ENCODE measurements at places on chromosomes 11 and 22.

GRCh38 chr11:70290361-70291065 is 20.0 kb downstream of the PPFIA1 start:
- no peak for DNase-seq

- no peak for DNase-seq
Measured at GRCh38 chr22:36107436-36107835, 53.1 kb downstream of the APOL3 start.

- no peak for DNase-seq
Measured at GRCh38 chr11:60127311-60127811, 38.9 kb downstream of the MS4A2 start.

DNA sequence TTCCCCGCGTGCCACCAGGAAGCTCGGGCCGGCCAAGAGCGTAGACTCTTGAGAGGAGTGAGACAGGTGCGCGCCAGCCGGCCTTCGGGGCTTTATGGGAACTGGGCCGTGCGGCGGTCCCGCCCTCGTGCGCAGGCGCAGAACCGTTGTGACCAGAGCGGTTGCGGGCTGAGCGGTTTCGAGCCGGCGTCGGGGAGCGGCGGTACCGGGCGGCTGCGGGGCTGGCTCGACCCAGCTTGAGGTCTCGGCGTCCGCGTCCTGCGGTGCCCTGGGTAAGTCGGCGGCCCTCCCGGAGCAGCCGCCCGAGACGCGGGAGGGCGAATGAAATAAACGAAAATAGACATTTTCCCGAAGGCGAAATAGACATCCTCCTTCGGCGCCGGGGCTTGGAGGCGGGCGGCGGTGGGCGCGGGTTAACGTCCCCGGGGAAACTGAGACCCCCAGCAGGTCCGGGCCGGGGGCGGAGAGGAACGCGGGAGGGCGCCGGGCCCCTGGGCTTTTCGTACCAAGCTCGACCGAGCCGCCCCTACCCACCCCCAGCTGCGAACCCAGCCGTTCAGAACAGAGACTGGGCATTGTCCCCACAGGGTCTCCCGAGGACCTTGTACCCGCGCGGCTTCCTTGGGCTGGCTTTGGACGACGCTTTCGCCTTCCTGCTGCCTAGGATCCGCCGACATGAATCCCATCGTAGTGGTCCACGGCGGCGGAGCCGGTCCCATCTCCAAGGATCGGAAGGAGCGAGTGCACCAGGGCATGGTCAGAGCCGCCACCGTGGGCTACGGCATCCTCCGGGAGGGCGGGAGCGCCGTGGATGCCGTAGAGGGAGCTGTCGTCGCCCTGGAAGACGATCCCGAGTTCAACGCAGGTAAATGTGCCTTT is at the start of gene ASRGL1:
TSS of gene ASRGL1 (plus strand) at position 146 of the 879 bp plus-strand sequence. CDS start at position 676, 530 bp downstream.
- peak; percentile 65 for DNase-seq

GRCh38 chr11:104895634-104896033 is 2.6 kb downstream of the CASP12 start:
- DNase-seq: no peak

DNA sequence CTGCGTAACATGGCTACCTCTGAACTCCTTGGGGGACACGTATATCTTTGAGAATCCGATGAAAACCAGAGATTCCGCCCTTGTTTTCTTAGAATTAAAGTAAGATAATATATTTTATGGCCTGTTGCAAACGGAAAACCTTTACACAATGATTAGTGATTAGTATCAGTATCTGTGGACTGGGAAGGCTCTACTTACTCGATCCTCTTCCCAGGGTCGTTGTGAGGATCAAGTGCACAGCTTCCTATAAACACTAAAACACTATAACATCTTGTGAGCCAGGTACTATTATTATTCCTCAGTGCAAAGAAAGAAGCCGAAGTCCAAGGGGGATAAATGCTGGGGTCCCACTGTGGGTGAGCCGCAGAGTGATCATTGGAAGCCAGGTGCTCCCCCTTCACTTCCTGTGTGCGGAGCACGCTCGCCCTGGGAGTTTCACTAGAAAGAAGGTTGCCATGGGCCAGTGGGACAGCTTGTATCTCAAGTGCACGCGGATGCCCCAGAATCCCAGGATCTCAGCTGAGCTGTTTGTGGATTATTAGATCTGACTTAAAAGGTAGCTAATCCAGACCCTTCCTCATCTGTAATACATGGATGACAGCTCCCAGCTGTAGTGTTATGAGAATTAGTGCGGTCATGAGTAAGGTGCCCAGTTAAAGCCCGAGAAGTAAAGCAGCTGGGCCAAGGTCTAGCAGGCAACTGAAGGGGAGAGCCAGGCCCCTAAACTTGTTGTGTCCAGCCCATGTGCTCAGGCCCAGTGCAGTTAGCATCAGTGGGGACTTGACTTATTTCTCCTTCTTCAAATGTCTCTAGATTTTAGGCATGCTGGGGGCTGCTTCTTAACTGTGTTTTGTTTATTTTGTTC is 839 bp downstream of the CBY1 start:
- no peak for DNase-seq

DNA sequence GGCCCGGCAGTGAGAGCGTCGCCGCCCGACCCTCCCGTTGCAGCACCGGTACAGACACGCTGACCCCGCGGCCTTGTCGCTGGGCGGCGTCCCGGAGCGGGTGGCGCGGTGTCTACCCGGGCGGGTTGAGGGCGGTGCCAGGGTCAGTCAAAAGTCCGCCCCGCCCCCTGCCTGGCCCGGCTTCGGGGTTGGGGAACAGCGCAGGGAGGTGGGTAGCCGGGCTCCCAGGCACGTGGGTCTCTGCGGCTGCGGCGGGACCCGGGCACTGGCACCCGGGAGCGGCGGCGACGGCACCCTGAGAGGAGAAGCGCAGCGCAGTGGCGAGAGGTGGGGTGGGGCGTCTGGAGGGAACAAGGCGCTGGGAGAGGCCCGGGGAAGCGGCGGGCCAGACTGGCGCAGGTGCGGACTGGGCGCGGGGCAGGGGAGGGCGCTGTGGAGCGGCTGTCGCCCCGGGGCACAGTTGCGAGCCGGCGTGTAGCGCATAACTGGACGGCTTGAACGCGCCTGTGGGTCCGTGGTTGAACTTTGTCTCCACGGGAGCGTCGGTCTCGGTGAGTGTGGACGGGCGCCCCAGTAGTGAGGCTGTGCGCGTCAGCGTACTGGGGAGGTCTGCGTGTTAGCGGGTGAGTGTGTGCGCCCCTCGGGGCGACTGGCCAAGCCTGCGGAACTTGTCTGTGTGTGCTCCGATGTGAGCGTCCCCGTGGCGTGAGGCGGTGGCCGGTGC is at the start of gene P2RY2:
TSS of gene P2RY2 (plus strand) at position 176 of the 724 bp plus-strand sequence. CDS start 15,879 bp downstream, outside the sequence.
- DNase-seq: no peak

DNA sequence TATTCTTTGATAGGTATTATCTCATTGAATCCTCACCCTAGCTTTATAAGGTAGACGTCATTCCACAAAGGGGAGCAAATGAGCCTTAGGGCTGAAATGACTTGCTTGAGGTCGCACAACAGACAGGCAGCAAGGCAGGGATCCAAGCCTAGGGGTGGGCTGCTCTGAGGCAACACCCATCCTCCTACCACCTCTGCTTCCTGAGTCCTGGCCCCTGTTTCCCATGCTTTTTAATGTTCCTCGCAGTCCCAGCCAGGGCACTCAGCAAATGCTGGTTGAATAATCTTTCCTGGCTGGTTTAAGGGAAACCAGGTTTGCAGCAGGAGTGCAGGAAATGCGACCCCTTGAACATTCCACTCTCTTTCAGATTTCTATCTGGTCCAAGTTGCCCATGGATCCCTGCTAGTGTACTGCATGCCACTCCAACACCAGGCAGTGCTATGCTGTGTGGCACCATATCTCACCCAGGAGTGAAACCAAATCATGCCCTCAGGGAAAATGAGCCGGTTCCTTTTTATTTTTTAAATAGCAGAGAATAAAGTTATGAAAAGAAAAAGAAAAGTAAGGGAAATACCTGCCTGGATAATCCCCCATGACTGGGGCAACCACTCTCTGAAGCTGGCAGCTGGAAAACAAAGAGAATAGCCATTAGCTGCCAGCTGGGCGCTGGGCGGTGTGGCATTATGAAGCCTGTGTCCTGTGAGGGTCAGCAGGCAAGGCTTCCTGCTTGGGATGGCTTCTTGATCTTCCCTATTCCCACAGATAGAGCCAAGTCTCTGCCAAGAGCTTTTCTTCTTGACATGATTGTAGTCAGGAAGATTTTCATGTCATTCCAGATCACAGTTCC is 21.8 kb downstream of the MICAL2 start:
- DNase-seq: no peak

DNA sequence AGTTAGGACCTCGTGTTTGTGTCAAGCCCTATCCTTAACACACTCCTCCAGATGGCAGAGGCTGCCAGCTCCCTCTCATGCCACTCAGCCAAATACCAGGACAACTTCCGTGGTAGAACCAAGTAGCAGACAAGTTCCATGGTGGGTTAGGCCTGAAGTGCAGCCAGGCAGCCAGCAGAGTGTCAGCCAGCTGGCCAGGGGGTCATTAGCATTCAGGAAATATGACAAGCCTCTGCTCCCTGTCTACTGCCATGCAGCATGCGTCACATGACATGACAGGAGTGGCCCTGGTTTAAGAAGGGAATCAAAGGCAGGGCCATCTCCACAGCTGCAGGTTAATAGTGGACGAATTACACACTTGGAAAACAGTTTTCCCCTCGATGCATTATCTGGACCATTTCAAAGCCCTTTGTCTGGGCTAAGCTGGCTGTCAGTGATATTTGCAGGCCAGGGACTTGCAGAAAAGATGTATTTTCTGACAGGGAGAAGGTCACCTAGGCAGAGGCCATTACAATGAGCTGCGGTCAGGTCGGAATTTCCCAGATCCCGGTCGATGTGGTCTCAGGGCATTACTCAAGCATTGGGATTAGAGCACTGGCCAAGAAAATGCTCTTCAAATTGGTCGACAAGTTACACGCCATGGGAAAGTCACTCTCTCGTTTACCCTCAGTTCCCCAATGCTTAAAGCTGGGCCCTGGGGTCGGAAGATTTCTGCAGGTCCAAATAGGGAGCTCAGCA is 461.7 kb upstream of the CADM1 start:
- no peak for DNase-seq

DNA sequence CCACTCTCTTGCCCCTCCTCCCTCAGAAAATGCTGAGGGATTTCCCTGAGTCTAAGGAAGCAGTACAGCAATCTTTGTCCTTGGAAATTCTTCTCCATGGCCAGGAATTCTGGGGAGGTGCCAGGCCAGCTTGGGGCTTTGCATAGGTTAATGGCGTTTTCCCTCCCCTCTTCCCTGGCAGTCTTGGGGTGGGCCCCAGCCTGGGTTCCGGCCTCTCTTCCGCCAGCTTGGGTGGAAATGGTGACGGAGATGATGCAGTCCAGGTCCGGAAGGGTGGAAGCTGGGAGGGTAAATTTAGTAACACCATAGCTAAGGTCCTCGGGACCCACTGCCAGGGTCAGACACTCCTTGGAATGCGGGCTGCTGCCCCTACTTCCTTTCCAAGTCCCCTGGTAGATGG is 5.0 kb downstream of the PHLDB1 start:
- no peak for DNase-seq

- no peak for DNase-seq
Measured at GRCh38 chr11:88203604-88204003, 28.4 kb upstream of the RAB38 start.

- DNase-seq: no peak
Measured at GRCh38 chr11:1877211-1878136, 14.2 kb downstream of the PRR33 start.

- no peak for DNase-seq
Measured at GRCh38 chr22:23058481-23059283, 11.6 kb upstream of the GNAZ start.

- DNase-seq: no peak
Measured at GRCh38 chr11:23569547-23569946, 709.3 kb upstream of the CCDC179 start.

DNA sequence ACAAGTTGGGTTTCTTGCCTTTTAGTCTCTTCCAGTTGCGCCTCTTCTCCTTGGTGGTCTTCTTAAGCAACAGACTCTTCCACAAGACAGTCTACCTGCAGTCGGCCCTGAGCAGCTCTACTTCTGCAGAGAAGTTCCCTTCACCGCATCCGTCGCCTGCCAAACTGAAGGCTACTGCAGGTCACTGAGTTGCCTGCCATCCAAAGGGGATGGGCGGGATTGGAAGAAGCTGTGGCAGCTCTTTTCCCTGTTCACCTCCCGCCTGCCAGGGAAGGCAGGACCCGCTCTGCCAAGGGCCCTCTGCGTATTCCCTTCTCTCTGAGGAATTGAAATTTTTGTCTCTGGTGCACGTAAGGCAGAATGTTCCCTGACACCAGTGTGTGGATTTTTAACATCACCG is 9.2 kb upstream of the STT3A start:
- DNase-seq: no peak

DNA sequence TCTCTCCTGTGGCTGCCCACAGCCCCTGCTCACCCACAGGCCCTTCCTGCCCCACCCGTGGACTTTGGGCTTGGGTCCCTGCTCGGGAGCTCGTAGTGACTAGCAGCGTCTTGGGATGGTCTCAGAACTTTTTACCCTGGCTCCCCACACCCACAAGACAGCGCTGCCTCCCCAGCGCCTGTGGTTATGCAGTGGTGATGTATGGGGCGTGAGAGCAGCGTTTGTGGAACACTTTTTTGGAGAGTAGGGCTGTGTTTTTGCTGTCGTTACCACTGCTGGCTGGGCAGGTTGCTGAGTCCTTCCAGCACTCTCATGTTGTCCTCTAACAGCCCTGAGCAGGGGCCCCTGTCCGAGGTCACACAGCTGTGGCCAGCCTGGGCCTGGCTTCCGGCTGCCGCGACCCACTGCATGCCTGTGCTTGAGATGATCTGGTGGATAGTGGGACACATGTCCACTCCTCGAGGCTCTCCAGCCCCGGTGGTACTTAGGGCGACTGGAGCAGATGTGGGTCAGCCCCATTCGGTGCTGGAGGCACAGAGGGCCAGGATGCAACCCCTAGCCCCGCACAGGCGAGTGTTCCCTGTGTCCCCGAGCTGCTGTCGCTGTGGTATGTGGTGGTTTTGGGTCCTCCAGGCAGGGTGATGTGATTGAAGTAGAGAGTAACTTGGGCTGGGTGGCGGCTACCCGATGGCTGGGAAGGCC is 7.1 kb upstream of the GRAMD4 start:
- DNase-seq: peak; percentile 23

DNA sequence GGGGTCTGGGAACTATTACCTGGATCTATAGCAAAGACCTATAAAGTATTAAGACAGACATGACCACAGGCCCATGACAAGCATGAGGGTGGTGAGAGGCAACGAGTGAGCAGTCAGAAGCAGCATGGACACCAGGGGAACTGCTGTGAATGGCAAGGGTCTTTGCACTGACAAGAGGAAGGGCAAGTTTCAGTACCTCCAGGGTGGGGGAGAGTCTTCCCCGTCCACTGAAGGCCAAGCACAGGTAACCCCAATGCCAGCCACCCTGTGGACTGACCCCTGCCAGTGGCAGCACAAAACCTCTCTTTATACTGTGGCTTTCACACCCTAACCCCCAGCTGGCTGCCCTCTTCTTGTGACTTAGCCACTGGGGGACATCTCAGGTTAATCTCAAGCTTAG is 55.5 kb downstream of the CHST1 start:
- DNase-seq: no peak

- no peak for DNase-seq
Measured at GRCh38 chr22:38881997-38882879, 10.2 kb upstream of the CBX6 start.

- DNase-seq: no peak
Measured at GRCh38 chr11:109707411-109707810, 285.4 kb downstream of the C11orf87 start.

- DNase-seq: no peak
Measured at GRCh38 chr22:42461511-42461910, 29.3 kb upstream of the NFAM1 start.
